ENCODE measurements at places on chromosomes 6 and 20.

DNA sequence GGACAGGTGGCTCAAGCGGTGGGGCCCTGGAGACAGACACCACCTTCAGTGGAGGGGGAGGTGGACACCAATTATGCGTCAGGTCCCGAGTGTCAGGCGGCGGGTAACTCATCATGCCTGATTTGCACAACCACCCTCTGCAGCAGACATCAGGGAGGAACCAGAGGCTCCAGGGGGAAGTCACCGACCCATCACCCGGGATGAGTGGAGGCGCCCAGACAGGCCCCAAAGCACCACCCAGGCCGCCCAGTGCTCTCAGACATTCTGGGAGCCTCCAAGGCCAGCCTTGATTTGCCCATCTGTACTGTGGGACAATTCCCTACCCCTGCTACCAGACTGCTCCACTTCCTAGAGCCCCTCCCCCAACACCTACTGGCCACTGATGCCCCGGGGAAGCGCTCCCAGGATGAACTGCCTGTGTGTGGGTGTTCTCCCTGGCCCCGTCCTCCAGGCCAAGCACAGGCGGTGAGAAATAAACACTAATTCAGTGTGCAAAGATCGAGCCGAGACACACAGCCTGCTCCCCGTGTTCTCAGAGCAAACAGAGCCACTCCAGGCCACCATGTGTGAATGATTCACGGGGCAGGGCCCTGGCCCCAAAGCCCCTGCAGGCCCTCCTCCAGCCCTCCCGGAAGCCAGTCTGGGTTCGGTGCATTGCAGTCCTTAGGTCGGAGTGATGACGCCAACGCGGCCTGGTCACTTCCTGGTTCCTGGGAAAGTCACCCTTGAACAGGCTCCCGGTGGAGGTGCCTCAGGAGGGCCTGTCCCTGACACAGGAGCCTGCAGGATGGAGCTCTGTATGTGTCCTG, 107.2 kb downstream of the ASXL1 start:
- DNase-seq = no peak

DNA sequence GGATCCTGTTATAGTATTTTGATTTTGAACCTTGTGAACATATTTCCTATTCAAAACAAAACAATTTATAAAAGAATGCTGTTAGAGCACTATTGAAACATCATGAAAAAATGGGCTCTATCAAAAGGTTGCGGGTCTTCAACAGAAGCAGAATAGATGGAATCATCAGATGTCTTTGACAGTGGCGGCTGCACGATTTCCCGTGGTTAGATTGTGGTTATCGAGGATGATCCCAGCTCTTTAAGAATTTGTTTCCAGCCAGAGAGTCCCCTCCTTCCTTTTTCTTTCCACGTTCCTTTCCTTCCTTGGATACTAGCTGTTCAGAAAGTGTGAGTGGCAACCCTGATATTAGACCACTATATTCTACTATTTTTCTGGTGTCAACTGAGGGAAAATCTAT, 163.4 kb downstream of the FARS2 start:
- no peak for DNase-seq

DNA sequence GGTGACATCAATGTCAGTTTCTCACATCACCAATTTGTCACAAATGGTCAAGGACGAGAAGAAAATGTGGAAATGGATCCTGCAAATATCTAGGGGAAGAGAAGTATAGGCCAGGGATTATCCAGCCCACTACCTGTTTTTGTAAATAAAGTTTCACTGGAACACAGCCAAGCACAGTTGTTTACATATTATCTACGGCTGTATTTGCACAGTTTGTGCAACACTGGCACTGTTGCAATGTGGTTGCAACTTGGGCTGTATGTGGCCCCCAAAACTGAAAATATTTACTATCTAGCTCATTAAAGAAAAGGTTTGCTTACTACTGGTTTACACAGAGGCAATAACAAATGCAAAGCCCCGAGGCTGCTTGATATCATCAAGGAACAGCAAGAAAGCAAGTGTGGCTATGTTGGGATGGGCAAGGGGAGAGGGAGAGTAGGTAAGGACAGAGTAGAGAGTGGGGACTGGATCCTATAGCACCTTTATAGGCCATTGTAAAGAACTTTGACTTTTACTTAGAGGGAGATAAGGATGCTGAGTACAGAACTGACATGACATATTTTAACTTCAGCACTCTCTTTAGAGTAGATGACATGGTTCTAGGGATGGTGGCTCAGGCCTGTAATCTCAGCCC, 11.8 kb upstream of the STXBP5 start:
- no peak for DNase-seq

- DNase-seq = no peak
These were observed 88.5 kb downstream of the PSMG4 start for GRCh38 chr6:3347247-3347646.

- DNase-seq = no peak
These were observed 156.8 kb downstream of the DTNBP1 start for GRCh38 chr6:15506066-15506465.

GRCh38 chr20:37096415-37097041, 731 bp upstream of the RBL1 start:
- DNase-seq = no peak

DNA sequence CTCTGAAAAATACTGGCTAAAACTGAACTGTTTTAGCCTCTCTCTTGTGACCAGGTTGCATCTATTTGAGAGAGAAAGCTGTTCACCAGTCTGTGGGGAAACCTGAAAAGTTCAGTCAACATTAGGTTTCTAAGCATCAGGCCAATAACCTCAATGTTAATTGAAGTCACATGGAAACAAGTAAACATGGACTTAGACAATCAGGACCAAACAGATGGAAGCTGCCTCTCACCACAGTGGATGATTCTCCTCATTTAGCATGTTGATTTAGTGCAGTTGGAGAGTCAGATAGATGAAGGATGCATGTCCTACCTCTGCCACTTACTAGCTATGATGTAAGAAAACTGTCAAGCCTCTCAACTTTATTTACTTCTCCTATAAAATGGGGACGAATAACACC, 18.2 kb downstream of the SCGN start:
- DNase-seq = no peak

DNA sequence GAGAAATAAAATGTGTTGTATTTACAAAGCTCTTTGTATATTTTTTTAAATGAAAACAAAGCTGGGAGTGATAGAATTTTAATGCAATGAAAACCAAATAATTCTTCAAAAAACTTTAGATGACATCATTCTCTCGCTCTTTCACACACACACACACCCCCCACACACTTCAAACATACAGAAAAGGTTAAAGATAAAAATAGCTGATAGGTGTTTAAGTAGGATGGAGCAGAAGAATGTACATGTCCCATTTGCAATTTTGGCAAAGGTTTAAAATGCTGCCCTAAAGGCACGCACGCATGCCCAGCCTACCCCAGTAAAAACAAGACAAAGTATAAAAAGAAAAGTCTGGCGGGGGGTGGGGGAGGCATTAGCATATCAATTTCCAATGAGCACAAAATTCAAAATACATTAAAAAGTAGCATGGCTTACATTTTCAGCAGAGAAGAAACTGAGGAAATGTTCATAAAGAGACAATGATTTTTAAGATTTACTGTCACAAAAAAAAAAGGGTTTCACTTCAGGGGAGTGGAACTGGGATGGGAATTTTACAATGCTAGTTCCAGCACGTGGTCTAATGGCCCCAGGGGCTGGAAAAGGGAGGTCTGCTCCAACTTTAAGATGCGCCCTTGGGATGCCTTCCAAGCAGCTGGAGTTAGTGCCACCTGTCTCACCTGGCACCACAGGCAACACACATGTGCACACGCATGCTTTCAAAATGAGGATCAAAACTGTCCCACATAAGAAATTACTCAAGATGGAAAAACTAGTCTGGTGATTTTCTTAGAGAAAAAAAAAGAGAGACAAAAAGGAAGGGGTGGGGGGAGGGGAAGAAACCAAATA, 55.1 kb upstream of the NFATC2 start:
- no peak for DNase-seq

DNA sequence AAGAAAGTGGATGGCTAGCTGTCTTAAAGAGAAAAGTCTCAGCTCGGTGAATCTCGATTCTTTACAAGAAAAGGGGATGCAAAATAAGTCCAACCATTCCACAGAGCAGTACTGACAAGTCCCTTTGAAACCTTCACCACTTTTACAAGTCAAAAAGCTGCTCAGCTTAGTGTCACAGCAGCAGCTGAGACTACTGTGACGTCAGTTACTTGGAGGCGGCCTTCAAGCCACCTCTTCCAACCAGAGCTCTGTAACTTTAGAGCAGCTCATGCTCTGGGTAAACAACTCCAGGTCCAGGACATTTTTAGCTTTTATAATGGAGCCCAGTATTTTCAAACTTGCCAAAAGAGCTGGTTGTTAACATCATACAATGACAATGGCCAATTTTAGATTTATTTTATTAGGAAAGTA, at the start of gene KIAA0408:
KIAA0408 (minus strand) TSS at position 159 of the 411 bp plus-strand sequence. CDS start 5,408 bp downstream, outside the sequence.
- DNase-seq = peak; percentile 92

DNA sequence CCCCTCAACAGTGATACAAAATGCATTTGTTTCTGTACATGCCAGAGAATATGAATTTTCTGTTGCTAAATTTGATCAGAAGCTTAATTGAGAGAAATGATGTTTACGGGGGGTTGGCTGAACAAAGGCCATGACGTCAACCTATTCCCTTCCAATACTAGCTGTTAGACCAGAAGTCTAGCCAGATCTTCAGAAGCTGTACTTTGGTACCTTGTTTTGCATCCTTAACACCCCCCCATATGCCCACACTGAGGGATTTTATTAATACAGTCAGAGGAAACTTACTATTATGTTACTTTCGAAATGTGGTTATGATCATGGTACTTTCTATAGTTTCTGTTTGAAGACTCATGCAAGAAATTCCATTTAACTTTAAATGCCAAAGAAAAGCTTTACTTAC, 3.1 kb downstream of the NCOA7 start:
- no peak for DNase-seq

DNA sequence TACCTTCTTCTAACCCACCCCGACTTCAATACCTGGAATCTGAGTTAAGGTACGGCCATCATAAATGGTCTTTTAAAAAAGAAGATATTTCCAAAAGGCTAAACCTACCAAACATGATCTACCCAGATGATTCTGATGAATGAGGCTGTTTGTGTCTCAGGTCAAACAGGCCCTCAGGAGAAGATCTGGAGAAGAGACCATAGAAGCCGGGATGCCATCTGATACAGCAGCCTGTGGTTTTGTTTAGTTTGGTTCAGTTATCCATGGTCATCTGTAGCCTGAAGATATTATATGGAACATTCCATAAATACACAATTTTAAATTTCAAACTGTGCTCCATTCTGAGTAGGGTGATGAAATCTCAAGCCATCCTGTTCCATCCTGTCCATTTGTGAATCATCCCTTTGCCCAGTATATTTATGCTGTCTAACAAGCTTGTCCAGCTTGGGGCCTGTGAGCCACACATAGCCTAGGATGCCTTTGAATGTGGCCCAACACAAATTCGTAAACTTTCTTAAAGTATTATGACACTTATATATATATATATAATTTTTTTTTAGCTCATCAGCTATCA, 4.0 kb upstream of the CAP2 start:
- DNase-seq = no peak

- no peak for DNase-seq
These were observed 153.8 kb upstream of the IRAK1BP1 start for GRCh38 chr6:78713564-78713963.

GRCh38 chr6:142481466-142481865, 179.7 kb downstream of the ADGRG6 start:
- DNase-seq = no peak

- DNase-seq = no peak
These were observed 120.8 kb upstream of the SSTR4 start for GRCh38 chr20:22914291-22914690.

DNA sequence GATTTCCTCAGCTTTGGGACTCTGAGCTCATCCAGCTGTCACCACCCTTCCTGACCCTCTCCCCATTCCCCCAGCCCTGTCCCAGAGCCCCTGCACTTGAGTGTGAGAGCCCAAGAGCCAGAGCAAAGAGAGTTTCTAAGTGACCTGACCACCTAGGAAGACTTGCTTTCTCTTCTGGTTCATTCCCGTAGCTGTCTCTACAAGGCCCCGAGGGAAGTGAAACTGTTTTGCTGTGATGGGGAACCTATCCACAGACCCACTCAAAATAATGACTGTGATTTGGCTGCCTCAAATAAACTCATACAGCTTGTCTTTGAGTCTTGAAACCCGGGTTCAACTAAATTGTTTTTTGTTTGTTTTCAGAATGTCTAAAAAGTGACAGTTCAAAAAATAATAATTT, 74.6 kb upstream of the XRN2 start:
- DNase-seq = no peak

- no peak for DNase-seq
These were observed 19.0 kb downstream of the SMAP1 start for GRCh38 chr6:70686548-70687133.

DNA sequence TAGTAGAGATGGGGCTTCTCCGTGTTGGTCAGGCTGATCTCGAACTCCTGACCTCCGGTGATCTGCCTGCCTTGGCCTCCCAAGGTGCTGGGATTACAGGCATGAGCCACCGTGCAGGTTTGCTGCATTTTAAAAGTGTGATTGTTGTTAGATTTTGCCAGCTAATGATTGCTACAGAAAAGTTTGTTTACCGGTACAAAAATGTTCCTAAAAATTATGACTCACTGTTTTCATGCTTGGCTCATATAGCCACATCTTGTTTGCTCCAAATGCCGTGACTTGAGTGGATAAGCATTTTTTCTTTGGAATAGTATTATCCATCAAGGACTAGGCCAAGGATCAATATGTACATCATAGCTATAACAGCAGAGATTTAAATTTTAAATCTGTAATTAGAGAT, 24.3 kb downstream of the LRRN4 start:
- no peak for DNase-seq

DNA sequence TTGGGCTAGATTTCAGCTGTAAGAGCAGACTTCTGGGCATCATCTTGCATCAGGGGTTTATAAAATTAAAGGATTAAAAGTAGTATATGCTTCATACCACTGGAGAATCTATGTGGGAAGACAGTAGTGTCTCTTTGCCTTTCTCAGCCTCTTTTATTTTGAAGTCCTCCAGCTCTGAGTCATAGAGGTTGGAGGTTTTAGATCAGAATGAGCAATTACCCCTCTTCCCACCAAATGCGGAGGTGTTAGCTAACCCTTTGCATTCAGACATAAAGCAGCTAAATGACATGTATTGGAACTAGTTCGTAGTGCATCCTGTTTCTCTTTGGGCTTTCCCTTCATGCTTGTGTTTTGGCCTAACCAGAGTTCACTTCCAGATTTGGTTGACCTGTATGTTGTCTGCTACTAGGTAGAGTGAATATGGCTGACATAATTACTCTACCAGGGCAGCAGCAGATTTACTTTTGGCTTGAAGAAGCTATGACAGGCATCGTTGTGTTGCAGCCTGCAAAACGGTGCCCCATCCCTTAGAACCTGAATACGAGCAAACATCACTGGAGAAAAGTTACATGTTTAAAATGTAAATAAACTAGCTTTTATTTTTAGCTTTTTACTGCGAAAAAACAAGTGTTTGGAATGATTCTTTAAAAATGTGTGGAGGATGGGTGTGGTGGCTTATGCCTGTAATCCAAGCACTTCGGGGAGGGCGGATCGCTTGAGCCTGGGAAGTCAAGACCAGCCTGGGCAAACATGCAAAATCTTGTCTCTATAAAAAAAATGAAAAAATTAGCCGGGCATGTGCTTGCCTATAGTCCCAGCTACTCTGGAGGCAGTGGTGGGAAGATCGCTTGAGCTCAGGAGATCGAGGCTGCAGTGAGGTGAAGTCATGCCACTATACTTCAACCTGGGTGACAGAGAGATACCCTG, 82.2 kb downstream of the MYO6 start:
- DNase-seq = no peak

GRCh38 chr6:130366107-130367005, 539 bp downstream of the TMEM200A start:
- peak; percentile 13 for DNase-seq
